ENCODE measurements at places on chromosomes 4 and X.

- no peak for DNase-seq
Observed at GRCh38 chrX:75155447-75155826, 646 bp downstream of the ABCB7 start.

DNA sequence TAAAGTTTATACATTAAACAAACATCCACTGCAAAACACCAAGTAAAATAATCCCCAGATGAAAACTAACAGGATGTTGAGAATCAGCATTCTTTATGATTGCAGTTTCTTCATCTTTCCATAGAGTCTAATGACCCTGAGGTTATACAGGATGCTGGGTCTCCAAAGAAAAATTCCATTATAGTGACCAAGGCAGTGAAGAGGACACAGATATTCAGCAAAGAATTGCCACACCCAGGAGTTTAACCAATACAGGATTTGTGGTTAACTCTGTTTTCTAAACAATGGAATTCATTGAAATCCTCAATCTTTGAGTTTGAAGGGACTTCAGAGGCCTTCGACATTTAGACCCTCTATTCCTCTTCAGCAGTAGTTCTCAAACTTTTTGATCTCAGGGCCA lies 76.2 kb upstream of the ESX1 start:
- no peak for DNase-seq

GRCh38 chr4:165481053-165481835 lies 102.4 kb downstream of the CPE start:
- no peak for DNase-seq

DNA sequence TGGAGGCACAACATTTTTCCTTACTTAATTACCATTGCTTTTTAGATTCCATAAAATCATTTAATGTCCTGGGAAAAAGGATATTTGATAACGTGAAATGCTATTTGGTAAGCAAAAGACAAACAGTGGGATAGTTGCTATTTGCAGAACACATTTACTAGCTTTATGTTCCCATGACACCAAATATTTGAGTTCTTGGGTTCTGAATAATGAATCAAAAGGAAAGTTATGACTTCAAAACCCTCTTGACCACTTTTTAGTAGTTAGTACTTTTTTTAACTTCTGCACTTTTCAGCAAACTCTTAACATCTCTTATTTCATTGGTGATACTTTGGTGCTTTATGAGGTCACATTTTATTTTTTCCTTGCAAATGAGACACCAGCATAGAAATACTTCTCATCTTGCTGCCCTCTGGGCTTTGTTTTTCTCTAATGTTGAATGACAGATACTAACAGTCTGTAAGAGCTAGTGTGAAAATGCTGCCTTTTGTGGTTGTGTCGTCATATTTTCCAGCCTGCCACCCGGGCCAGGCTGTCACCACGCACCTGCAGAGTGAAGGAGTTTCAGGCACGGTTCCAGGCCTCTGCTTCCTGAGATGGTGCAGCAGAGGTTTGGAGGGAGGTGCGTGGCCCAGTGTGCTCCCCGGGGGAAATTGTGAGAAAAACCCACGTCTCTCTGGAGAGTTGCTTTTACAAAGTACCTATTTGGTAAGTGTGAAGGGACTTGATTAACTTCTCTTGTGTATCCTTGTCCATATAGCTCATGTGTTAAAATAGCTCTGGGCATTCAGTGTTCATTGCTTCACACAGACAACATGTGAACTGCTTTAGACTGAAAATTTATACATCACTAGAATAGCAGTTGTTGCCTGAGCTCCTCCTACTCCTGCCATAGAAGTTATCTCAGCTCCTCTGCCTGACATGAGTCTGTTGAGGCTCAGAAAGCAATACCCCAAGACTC lies 34.7 kb downstream of the MSL3 start:
- DNase-seq: peak; percentile 14

- no peak for DNase-seq
Observed at GRCh38 chr4:139898293-139898692, 232.7 kb downstream of the MGST2 start.

- no peak for DNase-seq
Observed at GRCh38 chr4:156336511-156336910, 382.8 kb upstream of the CTSO start.

- no peak for DNase-seq
Observed at GRCh38 chrX:154827194-154828015, 7.1 kb downstream of the SMIM9 start.

- DNase-seq: no peak
Observed at GRCh38 chr4:183424109-183424744, 20.2 kb upstream of the CDKN2AIP start.

- no peak for DNase-seq
Observed at GRCh38 chr4:174435974-174436373, 86.3 kb downstream of the HPGD start.

DNA sequence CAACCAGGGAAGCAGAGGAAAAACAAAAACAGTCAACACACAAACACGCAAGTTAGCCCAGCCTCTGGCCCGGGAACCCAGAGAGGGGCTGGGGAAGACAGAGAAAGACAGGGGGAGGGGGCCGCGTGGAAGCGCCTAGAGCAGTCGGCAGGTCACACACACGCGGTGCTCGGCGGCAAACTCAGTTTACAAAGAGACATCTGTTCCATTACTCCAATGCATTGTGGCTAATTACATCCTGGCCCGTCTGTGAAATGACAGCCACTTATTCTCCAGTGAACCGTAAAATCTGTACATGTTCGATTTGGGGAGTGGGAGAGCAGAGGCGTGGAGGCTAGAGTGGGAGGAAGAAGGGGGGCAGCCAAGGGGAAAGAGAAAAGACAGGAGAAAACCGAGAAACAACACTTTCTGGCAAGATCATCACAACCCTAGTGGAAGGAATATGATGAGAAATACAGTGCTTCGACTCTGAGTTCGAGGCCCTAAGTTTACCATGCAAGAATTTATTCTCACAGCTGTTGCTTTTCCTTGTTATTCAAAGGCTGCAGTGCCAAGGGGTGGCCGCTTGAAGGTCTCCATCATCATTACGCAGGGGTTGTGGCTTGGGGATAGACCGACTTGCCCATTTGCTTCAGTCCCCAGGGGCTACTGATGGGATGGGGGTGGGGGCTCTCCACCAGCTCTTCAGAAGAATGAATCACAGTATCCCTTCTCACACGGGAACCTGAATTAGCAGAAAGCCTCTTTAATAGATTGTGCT lies 167.7 kb downstream of the MGST2 start:
- no peak for DNase-seq

DNA sequence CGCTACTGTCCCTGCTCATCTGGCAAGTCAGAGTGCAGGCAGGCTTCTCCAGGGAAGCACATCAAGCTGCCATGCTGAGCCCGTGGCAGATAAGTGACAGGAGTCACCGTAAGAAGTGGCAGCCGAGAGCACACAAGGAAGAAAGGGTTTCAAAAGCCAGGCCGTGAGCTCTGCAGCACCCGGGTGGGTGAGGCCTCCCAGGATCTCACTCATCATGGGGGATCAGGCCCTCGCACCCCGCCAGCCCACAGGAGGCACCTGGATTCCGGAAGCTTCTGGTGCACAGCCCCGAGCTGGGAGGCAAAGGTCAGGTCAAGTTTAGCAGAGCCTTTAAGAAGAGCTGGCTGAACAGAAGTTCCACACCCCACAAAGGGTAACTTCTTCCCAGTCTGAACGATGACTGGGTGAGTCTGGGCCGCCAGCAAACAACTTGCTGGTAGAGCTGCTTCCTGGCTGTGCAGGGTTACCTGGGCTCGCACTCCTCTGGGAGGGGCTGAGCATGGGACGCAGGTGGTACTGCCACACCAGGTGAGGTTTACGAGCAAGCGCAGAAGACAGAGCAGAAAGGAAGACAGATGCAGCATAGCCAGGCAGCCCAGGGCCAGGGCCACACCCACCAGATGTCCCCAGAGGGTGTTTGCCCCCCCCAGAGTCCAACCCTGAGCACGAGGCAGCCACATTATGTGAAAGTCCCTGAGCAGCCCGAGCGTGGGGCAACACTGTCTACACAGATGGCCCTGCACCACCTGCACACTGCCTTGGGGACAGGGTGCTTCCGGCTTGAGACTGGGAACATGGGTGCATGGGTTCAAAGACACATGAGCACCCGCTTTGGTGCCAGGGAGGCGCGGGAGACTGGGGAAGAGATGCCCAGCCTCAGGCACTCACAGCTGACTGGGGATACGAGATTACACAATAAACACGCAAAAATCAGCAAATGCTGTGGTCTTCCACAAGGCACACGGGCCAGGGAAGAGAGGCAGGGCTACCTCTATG lies 7.7 kb downstream of the CCNQ start:
- no peak for DNase-seq

DNA sequence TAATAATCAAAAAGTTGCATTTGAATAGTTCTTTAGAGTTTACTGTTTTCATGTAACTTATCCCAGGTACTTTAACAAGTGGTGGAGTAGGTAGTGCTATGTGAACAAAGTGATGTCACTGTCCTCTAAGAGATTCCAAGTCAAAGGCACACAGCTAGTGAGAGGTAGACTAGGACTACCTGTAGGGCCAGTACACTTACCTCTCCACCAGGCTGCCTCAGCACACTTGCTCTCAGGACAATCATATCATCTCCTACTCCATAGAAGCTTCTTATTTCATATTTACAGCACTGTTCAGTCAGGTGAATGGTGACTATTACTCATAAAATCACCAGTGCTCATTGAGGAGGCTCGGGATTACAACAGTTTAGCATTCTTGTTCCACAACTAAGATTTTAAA lies 173.0 kb upstream of the EMCN start:
- no peak for DNase-seq

DNA sequence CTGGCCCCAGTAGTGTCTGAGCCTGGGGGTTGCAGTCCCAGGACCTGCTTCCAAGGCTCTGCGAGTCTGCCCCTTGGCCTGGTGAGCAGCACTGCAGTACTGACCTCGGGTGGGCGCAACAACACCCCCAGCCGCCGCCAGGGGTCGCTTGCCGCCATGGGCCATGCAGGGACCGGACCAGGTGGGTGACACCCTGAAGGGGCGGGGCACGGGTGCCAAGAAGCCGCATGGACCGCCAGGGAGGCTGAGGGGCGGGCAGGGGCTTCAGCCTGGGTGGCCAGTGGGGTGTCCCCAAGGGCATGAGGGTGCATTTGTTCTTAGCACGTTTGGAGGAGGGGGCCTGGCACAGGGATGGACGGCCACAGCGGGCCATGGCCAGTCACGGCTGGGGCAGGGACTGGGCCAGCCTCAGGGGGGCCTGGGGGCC lies 25.0 kb downstream of the TACC3 start:
- peak; percentile 44 for DNase-seq

GRCh38 chrX:152170621-152171020 lies 32.2 kb upstream of the MAGEA10 start:
- no peak for DNase-seq

DNA sequence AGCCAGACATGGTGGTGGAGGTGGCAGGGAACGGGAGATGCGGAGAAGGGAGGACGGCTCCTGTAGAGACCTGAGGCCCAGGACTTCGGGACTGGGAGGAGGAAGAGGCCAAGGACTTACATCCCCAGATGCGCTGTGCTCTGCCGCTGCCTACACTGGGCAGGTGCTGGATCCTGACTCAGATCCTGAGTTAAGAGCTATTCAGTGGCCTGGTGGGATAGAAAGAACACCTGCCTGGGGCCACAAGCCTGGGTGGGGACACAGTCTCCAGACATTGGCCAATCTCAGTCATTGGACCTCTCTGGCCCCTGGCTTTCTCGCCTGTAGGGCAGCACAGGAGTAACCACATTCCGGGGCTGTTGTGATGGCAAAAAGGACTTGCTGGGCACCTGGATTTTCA lies 10.9 kb upstream of the MSX1 start:
- DNase-seq: no peak

GRCh38 chr4:187477224-187477623 lies 518.3 kb upstream of the ZFP42 start:
- DNase-seq: no peak

DNA sequence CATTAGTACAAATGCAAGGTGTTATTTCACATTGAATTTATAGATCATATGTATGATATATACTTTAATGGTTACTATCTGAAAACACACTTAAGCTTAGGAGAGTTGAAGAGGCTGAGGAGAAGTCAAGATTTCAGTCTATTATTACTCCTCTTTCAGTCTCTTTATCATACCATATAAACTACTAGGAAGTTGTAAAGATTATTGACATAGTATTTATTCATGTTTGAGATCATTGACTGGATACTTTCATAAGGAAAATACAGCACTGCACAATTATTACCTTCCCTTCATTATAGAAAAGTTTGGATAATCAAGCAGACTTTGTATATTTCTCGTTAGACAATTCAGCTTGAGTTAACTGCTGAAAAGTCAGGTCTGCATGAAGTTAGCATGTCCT lies 10.0 kb upstream of the SGMS2 start:
- no peak for DNase-seq

DNA sequence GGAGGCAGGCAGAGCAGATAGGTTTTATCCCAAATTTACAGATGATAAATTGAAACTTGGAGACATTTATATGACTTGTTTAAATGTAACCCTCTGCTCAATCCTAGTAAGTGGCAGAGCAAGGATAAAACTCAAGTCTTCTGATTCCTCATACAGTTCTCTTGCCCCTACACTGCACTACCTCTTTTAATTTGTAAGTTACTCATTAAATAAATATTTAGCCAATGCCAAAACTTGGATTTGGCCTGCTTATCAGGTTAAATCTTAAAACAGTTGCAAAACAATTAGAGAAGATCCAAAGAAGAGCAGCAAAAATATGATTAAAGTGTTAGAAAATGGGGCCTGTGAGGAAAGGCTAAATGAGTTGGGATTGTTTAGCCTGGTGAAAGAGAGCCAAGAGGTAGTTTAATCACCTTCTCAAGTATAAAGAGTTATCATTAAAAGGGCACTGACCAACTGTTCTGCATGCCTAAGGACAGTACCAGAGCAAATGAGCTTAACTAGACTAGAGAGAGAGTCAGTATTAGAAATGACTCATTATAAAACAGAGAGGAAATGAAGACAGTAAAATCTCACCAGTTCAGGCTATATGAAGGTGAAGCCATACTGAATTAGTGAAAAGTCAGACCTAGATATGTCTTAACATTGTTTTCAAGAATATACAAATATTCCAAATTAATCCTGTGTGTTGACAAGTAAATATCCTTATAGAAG lies 146.3 kb downstream of the GRIA3 start:
- DNase-seq: no peak

- no peak for DNase-seq
Observed at GRCh38 chr4:150583287-150584110, 1.5 kb downstream of the MAB21L2 start.

DNA sequence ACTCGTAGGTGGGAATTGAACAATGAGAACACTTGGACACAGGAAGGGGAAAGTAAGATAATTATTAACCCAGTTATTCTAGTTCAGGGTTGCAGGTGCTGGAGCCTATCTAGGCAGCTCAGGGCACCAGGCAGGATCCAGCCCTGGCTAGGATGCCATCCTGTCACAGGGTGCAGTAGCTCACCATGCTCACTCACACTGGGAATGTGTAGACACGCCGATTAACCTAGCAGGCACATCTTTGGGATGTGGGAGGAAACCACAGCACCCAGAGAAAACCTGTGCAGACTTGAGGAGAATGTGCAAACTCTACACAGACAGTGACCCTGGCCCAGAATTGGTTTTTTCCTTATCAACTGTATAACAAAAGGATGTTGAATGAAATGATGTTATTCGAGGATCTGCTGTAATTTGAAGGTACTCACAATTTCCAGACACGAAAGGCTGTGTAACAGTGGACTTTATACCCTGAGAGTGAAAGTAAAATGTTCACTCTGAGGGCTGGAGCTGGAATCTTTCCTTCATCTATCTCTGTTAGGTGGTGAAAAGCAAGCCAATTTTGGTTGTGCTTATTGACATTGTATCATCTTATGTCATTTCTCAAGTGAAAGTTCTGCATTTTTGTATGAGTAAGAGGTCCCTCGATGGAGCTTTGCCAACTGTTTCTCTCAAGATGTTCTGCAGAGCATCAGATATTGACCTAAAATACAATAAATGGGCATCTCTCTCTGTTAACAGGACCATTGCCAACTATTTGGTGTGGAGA lies 78.8 kb downstream of the PHEX start:
- no peak for DNase-seq
